ENCODE measurements at places on chromosomes 4 and X.

DNA sequence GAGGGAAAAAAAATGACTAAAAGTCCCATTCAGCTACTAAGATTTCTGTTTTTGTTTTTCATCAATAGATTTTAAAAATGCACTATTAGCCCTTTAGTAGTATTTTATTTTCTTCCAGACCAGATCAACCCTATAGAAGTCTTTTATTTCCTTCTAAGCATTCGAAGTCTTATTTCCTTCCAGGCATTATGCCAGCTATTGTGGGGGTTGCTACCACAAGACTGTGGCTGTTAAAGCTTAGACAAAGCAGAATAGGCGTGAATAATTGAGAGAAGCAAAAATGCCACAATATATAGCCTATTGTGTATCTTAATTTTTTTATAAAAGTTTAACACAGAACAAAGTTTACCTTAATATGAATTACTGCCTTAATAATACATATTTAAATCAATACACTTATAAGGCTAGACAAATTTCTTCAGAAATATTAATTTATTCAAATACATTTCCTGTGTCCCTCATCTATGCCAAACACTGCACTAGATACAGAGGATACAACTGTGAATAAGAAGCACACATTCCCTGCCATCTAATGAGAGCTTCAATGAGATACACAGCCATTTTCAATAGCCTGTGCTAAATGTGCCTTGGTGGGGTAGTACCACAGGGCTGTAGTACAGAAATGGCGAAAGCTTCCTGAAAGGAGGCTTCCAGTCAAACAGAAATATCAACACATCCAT is 33.1 kb downstream of the SLC10A7 start:
- H3K36me3 ChIP-seq, result peaks cover 17% of the 10 kb centered on the region
- no peak overlapping the region for H3K27ac ChIP-seq
- no peaks in the 10 kb centered on the region for H3K27me3 ChIP-seq
- peaks cover 18% of the 10 kb centered on the region for H3K4me1 ChIP-seq
- DNase-seq, result no peak

GRCh38 chr4:87962398-87963146 is 12.9 kb upstream of the SPP1 start:
- H3K27me3 ChIP-seq, result peaks cover 5% of the 10 kb centered on the region
- H3K36me3 ChIP-seq, result no peaks in the 10 kb centered on the region
- H3K27ac ChIP-seq, result no peak overlapping the region

DNA sequence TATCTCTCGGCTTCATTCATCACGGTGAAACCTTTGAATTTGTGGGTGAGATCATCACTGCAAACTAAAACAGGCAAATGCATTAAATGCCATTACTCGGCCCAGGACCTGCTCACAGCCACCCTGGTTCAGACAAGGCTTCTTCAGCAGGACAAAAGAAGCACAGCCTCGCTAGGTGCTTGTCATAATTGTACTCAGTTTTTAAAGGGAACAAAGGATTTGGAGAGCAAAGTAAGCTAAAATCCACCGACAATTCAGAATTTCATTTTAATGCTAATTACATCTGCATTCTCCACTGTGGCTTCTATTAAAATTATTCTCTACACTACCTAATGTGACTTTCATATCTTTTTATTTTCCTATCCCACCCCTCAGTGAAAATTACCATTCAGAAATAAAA is 57.0 kb downstream of the PCYT1B start:
- H3K27ac ChIP-seq, result no peak overlapping the region
- H3K36me3 ChIP-seq, result no peaks in the 10 kb centered on the region
- H3K4me1 ChIP-seq, result no peaks in the 10 kb centered on the region
- DNase-seq, result no peak
- peaks cover 8% of the 10 kb centered on the region for H3K27me3 ChIP-seq
- no peak overlapping the region for H3K4me3 ChIP-seq

DNA sequence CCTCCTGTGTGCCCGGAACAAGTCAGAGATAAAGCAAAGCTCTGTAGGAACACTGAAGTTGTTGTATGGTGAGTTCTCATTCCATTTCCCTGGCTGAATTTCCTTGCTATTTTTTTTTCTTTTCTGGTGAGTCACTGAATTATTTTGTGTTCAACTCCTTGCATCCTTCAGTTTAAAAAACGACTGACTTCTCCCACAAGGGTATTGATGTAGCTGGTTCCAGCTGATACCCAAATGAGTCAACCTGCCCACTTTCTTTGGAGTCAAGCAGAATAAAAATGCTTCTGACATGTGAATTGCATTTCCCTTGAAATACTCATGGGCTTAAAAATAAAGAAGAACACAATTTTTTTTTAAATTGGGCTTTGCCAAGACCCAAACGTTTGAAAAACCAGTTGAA is 85.5 kb downstream of the SHOX start:
- H3K27me3 ChIP-seq, result no peaks in the 10 kb centered on the region
- no peak overlapping the region for H3K27ac ChIP-seq

- peaks cover 8% of the 10 kb centered on the region for H3K27me3 ChIP-seq
- no peaks in the 10 kb centered on the region for H3K36me3 ChIP-seq
- H3K4me1 ChIP-seq, result peaks cover 9% of the 10 kb centered on the region
- no peak for DNase-seq
- peak overlapping the region; percentile 90 for H3K4me3 ChIP-seq
These were observed 25.2 kb upstream of the FGFR3 start for GRCh38 chr4:1767770-1768366.

DNA sequence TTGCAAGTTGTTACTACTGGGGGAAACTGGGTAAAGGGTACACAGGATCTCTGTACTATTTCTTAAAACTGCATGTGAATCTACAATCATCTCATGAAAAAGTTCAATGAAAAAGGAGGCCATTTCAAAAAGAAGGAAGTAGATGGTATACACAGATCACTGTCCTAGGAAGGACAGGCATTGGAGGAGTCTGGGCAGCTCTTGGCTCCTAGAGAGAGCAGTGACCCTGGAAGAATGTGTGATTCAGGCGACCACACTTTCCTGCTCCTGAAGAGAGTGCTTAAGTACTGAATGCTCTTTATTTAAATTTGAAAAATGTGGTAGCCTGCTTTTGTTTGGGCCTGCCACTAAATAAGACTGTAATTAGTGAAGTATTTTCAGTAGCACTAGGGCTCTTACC is 318.1 kb upstream of the CASK start:
- H3K4me3 ChIP-seq, result no peak overlapping the region
- H3K27ac ChIP-seq, result no peak overlapping the region
- no peaks in the 10 kb centered on the region for H3K4me1 ChIP-seq
- no peaks in the 10 kb centered on the region for H3K36me3 ChIP-seq

GRCh38 chrX:8042304-8042703 is 115.1 kb upstream of the PNPLA4 start:
- peaks cover 2% of the 10 kb centered on the region for H3K36me3 ChIP-seq
- no peak overlapping the region for H3K27ac ChIP-seq
- no peaks in the 10 kb centered on the region for H3K27me3 ChIP-seq
- peaks cover 10% of the 10 kb centered on the region for H3K4me1 ChIP-seq

GRCh38 chrX:80335062-80335830 is 85.0 kb upstream of the TENT5D start:
- no peaks in the 10 kb centered on the region for H3K27me3 ChIP-seq
- H3K4me3 ChIP-seq, result no peak overlapping the region
- no peaks in the 10 kb centered on the region for H3K4me1 ChIP-seq

DNA sequence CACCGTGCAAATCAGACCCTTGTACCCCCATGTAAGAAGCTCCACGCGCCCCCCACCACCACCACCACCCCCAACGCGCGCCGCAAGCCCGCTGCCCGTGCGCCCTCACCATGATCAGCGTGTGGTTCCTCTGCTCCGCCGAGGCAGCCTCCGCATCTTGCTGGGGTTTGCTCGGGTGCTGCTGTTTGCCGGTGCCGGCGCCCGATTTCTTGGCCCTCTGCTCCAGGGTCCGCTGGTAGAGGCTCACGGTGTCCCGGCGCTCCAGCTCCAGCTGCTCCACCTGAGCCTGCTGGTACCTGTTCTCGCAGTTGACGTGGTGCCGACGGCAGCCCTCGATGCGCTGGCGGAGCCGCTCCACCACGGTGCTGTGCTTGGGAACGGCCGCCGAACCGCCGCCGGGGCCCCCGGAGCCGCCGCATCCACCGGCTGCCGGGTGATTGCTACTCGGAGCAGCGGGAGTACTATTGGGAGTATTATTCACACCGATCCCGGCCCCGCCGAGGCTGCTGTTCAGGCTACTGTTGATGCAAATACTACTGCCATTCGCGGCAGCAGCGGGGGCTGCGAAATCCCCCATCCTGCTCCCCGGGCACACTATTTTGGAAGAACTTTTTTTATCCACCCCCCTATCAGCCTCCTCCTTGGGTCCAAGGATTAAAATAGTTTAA is 1.1 kb downstream of the MAML3 start:
- H3K36me3 ChIP-seq, result no peaks in the 10 kb centered on the region
- peak overlapping the region; percentile 77 for H3K4me3 ChIP-seq
- H3K27ac ChIP-seq, result peak overlapping the region; percentile 58
- DNase-seq, result peak; percentile 50
- H3K4me1 ChIP-seq, result peaks cover 19% of the 10 kb centered on the region

DNA sequence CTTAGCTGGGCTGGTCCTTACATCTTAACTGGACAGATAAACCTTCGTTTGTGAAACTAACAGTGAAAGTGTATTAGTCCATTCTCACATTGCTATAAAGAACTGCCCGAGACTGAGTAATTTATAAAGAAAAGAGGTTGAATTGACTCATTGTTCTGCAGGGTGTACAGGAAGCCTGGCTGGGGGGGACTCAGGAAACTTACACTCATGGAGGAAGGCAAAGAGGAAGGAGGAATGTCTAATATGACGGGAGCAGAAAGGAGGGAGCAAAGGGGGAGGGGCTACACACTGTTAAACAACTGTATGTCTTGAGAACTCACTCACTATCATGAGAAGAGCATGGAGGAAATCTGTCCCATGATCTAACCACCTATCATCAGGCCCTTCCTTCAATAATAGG is 1566.5 kb upstream of the PCDH7 start:
- H3K36me3 ChIP-seq, result no peaks in the 10 kb centered on the region
- H3K4me3 ChIP-seq, result no peak overlapping the region
- no peak for DNase-seq
- no peaks in the 10 kb centered on the region for H3K4me1 ChIP-seq
- H3K27ac ChIP-seq, result no peak overlapping the region

- H3K27ac ChIP-seq, result no peak overlapping the region
- no peak for DNase-seq
- H3K4me3 ChIP-seq, result no peak overlapping the region
- no peaks in the 10 kb centered on the region for H3K27me3 ChIP-seq
- H3K36me3 ChIP-seq, result no peaks in the 10 kb centered on the region
These were observed 58.5 kb upstream of the AGTR2 start for GRCh38 chrX:116111934-116112595.

DNA sequence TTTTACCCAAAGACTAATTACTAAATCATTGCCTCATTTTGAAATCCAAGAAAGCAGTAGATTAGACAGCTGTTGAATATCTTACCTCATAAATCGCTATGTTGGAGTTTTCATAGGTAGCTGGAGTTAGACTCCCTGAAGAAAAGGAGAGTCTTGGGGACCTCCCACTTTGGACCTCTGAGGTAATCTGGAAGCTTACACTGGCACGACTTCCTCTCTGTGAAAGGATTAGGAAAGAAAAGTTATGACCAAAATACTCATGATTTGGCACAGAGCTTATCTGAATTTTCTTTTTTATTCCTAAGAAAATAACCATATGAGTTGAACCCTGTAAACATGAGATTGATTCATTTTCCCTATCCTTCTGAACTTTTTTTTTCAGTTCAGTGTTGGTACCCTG is 40.6 kb downstream of the GUCY2F start:
- H3K27ac ChIP-seq, result no peak overlapping the region

DNA sequence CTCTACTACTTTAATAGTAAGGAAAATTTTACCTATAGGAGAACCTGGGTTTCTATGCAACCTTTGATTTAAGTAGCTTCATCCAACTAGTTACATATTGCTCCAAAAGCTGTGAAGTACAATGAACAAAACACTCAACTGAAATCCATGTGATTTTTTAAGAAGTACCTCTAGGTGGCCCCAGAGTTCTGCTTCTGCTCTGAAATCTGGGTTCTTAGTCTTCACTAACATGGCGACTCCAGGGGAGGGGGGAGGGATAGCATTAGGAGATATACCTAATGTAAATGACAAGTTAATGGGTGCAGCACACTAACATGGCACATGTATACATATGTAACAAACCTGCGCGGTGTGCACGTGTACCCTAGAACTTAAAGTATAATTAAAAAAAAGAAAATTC is 73.4 kb upstream of the MAGEB2 start:
- no peaks in the 10 kb centered on the region for H3K4me1 ChIP-seq
- no peaks in the 10 kb centered on the region for H3K36me3 ChIP-seq
- no peak overlapping the region for H3K4me3 ChIP-seq
- DNase-seq, result no peak

DNA sequence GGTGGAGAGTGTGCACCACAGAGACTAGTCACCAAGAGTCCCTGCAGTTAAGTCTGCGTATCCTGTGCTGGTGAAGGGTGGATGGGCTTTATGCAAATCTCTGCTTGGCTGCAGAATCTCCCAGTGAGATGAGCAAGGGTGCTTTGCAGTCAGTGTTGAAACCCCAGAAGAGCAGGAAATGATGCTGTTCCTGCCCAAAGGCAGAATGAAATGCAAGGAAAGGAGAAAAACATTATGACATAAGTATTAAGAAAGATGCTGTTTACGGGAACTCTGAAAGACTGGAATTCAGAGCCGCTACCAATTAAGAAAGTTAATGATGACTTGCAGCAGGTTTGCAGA is 25.4 kb upstream of the ACSL1 start:
- H3K27ac ChIP-seq, result no peak overlapping the region
- no peaks in the 10 kb centered on the region for H3K27me3 ChIP-seq
- H3K4me3 ChIP-seq, result no peak overlapping the region
- DNase-seq, result peak; percentile 50
- peaks cover 29% of the 10 kb centered on the region for H3K4me1 ChIP-seq

- H3K4me3 ChIP-seq, result no peak overlapping the region
- H3K27ac ChIP-seq, result no peak overlapping the region
- H3K36me3 ChIP-seq, result no peaks in the 10 kb centered on the region
- no peak for DNase-seq
- H3K4me1 ChIP-seq, result no peaks in the 10 kb centered on the region
These were observed 24.0 kb downstream of the NPY5R start for GRCh38 chr4:163367651-163368050.

GRCh38 chr4:167964766-167965373 is 127.5 kb upstream of the ANXA10 start:
- H3K27me3 ChIP-seq, result no peaks in the 10 kb centered on the region
- no peak overlapping the region for H3K4me3 ChIP-seq
- H3K36me3 ChIP-seq, result no peaks in the 10 kb centered on the region
- no peaks in the 10 kb centered on the region for H3K4me1 ChIP-seq
- no peak overlapping the region for H3K27ac ChIP-seq

DNA sequence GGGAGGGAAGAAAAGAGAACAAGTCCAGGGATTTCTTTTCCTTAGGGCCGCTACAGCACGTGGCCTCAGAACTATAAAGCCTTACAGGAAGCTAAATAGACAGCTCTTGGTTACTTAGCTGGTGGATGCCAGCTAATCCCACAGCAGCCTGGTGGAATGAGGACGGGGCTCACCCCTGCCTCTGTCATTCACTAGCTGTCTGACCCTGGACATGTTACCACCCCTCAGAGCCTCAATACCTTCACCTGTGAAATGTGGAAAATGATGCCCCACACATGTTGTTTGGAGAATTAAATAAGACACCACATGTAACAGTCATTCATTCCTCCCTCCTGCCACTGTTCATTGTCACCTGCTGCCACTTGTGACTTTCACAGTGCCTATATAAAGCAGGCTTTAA is 15.7 kb downstream of the CCKAR start:
- no peak overlapping the region for H3K27ac ChIP-seq
- no peaks in the 10 kb centered on the region for H3K36me3 ChIP-seq
